ENCODE measurements at places on chromosomes 6 and 20.

GRCh38 chr20:56735084-56735642 lies 106.1 kb downstream of the TFAP2C start:
- DNase-seq, result no peak

DNA sequence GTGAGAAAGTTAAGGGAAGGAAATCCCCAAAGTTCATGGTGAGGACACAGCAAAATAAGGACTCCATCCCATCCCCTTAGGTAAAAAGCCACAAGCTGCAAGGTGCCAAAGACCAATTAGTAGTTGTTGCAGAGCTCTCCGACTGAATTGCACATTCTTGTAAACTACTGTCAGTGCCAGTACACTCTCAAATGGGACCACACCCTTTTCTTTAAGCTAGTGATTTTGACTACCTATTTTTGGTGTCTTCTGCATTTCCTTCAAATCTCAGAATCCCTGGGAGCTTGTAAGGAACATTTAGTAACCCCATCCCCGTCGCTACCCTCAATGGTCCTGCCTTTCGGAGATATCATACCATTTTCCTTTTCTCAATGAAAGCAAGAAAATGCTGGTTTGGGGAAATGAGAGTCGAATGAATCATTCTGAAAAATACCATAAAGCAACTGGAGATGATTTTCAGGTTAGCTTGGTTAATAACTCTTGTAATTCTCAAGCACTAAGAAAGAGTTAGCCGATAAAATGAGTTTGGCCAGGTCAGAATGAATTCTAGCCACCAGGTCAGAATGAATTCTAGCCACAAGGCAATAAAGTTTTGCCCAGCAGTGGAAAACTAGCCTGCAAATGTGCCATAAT lies 5.2 kb upstream of the HMGN3 start:
- DNase-seq, result no peak

DNA sequence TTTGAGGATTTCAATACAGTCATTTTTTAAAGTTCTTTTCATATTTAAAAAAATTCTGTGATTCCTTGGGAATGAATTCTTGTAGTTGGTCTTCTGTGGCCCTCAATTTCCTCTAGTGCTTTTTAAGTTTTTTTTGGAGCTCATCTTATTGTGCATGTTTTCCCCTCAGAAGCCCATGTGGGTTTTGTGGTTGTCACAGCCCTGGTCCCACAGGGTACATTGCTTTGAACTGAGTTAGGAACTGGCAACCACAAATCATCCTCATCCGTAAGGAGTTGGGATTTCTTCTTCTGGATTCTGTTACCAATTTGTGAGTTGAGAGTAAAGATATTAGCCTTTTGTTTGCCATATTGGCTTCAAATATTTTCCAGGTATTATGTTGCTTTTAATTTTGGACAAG lies 89.9 kb downstream of the AKAP7 start:
- DNase-seq, result peak; percentile 24

- DNase-seq, result no peak
Observed at GRCh38 chr20:4870906-4871305, 130.4 kb downstream of the SLC23A2 start.

GRCh38 chr6:134061440-134061839 lies 9.0 kb upstream of the SLC2A12 start:
- peak; percentile 52 for DNase-seq

GRCh38 chr20:1335961-1336698 lies 7.2 kb upstream of the SDCBP2 start:
- DNase-seq, result no peak

DNA sequence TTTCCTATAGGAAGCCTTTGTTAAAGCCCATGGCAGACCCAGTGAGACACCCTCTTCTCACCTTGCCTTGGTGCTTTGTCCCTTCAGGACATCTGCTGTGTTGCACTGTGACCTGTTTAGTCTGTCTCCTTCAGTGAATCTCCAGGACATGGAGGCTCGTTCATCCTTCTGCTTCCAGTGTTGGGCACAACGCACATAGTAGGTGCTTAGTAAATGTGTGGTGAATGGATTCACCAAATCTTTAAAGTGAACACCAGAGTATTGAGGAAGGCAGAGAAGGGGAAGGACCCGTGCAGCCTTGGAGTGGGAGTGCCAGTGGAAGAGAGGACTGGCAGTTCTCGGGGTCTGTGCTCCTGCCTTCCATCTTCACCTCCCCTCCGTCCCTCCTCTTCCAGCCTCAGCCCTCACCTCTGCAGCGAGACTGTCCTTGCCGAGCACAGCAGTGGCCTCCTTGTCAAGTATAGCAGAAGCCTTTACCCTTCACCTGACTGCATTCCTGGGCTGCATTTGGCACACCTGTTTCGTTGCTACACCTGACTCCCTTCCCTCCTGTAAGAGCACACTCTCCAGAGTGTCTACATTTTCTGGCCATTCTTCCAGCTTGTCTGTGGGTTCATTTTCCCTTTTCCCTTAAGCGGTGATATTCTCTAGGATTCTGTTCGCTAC lies 49.2 kb downstream of the ARID1B start:
- DNase-seq, result no peak

DNA sequence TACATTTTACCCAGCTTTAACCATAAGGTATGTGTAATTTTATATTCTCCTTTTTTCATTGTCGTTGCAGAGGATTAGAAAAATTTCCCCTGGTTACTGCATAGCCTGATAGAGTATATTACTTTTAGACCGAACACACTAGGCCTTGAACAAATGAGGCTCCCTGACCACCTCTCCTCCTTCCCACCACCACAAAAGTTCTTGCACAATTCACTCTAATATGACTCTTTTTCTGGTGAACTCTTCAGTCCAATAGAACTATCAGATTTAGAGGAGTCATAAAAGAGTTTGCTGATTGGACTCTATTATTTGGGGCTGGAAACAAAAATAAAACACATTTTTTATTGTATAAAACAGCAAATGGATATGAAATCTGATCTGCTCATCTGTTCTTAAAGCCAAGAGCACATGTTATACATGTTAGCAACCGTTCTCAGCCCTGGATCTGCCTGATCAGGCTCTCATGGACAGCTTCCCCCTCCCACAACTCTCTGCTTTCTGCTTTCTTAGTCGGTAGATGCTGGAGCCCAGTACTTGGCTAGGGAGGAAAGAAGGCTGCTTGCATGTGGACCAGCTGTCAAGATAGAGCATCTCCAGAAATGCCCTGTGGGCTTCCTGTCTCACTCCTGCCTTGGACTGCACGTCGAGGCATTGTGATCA lies 83.5 kb downstream of the CD164 start:
- no peak for DNase-seq

GRCh38 chr20:49400904-49401303 lies 81.6 kb downstream of the KCNB1 start:
- peak; percentile 57 for DNase-seq

- DNase-seq, result no peak
Observed at GRCh38 chr6:125339653-125340052, 37.9 kb upstream of the HDDC2 start.

- DNase-seq, result no peak
Observed at GRCh38 chr6:30260036-30260504, 46.9 kb upstream of the TRIM26 start.

GRCh38 chr6:131122516-131122915 lies 12.8 kb upstream of the AKAP7 start:
- DNase-seq, result no peak

DNA sequence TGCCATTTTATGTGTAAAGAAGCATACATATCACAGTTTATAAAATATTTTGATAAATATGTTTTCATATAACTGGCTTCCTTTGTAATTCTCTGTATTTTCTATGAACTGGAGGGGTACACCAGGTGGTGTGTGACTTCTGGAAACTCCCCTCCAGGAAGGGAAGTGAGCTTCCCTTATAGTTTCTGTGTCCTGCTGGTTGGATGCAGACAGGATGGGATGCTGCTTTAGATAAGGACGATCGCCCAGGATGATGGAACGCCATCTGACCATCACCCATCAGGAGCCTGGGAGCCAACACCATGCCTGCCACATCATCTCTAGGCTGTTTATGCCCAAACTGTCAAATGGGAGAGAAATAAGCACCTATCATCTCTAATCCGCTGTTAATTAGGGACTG lies 66.1 kb downstream of the SULF2 start:
- DNase-seq, result no peak

DNA sequence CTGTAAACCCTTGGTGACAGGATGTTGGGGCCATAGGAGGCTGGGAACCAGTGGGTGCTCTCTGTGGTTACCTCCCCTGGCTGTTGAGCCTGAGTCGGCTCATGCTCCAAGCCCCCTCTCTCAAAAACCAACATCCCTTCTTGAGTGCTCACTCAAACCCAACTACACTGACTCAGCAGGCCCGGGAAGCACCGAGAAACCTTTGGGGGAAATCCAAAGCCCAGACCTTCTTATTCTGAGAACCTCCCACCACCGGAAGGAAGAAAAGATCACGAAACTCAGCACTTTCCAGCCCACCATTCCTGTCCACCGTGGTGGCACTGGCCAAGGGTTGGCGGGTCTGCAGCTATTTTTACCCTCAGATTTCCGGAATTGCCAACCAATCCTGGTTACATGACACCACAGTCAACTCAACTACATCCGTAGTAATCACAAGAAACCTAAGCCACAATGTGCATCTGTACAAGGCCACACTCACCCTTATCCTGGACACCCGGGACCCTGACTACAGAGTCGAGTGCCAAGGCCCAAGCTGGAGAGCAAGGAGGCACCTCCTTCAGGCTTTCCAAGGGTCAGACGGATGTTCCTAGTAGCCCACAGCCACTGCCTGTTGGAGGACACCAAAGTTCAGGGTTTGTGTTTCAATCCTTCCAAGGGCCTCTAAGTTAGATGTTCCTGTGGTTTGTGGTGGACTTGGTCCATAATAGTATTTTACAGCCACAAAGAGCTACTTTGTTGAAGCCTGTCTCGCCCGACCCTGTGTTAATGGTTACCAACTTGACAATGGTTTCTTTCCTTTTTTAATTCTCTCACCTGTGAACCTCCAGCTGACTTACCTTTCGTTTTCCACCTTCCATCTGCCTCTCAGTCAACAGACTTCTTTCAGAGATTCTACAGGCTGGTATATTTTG lies 317.0 kb downstream of the CDC5L start:
- DNase-seq, result no peak

DNA sequence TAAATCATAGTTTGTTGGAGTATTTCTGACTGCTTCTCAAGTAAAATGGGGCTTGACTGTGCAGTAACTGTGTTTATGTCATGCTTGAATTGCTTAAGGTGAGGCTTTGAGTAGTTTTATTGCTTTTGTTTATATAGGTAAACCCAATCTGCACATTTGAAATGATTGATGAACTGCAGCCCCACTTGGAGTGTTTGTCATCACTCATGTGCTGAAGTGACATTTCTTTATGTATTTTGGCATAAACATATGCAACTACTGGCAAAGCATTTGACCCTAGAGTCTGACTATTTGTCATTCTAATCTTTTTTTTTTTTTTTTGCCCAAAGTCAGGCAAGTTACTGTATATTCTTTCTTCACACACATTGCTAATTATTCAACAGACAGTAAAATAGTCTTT lies 491.4 kb upstream of the POU3F2 start:
- DNase-seq, result no peak

- DNase-seq, result no peak
Observed at GRCh38 chr20:44701118-44701857, 13.9 kb upstream of the CCN5 start.

- DNase-seq, result no peak
Observed at GRCh38 chr6:41162687-41163418, at the start of gene TREM2. TSS of gene TREM2 (minus strand) at chr6:41163116. CDS start at chr6:41163082, 34 bp downstream.

GRCh38 chr6:89564752-89565427 lies 73.7 kb downstream of the LYRM2 start:
- DNase-seq, result no peak

All from M059J (cell line).